NCI-H1092 treated with DMSO at 0.1 percent for 48 hours (cell line): ENCODE measurements at places on chromosomes 2 and 18.

GRCh38 chr2:172929644-172930043 lies 146.0 kb upstream of the MAP3K20 start:
- no peak for DNase-seq

GRCh38 chr2:20452551-20452950 lies 5.7 kb downstream of the RHOB start:
- no peak for DNase-seq

DNA sequence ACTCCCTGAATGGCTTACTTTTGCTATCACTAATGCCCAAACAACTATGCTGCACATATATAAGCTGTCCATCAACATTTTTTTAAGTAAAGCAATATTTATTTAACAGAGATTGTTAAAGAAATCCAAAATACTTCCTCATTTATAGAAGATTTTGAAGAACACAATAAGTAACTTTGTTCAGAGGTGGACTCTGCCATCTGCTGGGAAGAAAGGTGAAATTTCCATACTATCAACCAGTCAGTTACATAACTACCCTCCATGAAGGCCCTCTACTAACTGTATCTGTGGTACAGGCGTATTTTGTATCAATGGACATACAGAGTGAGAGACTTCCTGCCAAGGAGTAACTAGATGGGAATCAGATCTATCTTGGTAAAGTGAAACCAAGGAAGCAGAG lies 106.0 kb downstream of the DTNB start:
- peak; percentile 31 for DNase-seq

- DNase-seq = no peak
Measured at GRCh38 chr18:70672581-70672980, 383.7 kb downstream of the SOCS6 start.

- no peak for DNase-seq
Measured at GRCh38 chr2:232369126-232369951, 9.2 kb upstream of the ALPP start.

GRCh38 chr2:127623388-127624319 lies 22.3 kb upstream of the GPR17 start:
- DNase-seq = no peak

DNA sequence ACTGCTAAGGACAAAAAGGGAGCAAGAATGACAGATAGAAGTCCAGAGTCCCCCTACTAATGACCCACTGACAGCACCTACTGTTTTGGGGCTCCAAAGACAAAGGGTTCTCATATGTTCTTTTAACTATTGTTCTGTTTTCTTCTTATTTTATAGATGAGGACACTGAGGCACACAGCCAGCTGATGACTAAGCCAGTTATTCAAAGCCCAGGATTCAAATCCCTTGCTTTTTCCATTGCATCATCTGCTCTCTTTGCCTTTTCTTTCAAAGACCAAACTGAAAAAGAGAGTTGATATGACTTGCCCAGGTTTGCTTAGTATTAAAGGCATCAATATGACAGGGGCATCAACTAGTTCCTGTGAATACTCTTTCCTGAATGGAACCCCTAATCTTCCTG lies 299.8 kb downstream of the LRATD1 start:
- DNase-seq = no peak

GRCh38 chr18:2970344-2970743 lies 42.6 kb downstream of the LPIN2 start:
- DNase-seq = no peak

DNA sequence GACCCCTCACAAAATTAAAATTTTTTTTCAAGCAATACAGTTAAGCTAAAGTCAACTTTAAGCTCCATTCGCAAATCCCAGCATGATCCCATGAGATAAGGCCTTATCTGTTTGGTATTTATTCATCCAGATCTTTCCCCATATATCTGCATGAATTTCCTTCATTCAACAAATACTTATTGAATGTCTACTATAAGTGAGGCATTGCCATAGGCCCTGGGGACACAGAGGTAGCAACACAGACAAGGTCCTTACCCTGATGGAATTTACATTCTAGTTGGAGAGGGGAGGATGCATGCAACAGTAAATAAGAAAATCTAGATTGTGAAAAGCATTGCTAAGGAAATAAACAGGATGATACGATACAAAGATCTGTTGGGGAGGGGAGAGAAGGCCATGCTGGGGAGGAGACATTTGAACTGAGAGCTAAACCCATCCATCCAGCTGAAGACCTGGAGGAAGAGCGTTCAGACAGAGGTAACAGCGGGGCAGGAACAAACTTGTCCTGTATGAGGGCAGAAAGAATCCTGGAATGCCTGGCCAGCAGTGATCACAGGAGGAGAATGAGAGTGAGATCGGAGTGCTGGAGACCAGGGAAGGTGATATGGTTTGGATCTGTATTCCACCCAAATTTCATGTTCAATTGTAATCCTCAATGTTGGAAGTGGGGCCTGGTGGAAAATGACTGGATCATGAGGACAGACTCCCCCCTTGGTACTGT lies 71.6 kb downstream of the SDC1 start:
- DNase-seq = no peak

DNA sequence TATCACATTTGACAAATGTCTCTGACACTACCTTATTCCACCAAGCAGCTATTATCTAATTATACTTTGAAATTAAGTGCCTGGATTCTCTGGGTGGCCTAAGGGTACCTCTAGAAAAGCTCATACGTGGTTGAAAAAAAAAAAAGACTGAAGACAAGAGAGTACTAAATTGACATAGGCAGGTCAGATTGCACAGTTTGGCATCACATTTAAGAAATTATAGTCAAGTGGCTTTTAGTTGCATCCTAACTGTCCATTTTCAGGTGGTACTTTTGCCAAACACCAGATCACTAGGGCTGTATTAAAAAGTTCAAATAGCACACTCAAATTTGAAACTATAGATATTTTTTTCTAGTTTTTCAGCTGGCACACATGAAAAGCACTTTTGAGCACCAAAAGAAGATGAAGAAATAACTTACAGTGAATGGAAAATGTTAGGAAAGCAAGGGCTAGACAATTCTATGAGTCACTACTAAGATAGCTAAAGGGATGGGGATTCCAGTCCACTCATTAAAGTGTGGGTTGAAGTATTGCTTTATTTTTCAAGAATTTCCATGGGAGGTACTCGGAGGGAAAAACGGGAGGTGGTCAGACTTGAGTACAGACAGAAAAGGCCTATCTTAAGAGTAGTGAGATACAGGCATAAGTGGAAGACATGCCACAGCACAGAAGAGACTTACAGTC lies 106.5 kb upstream of the COL5A2 start:
- peak; percentile 53 for DNase-seq

DNA sequence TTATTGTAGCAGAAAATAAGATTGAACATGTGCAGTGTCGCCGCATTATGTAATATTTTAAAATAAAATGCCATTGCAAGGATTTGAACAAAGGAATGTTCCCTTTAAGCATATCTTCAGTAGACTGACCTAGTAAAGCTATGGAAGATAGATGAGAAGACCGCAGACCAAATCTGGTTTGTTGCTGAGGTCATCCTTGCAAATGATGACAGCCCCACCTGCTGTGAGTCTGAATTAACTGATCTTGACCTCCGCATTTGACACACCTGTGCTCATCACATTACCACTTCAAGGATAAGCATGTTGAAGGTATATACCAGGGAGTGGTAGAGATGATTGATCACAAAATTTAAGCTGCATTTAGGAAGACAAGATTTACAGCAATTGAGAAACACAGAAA lies 96.2 kb downstream of the NYAP2 start:
- DNase-seq = no peak

DNA sequence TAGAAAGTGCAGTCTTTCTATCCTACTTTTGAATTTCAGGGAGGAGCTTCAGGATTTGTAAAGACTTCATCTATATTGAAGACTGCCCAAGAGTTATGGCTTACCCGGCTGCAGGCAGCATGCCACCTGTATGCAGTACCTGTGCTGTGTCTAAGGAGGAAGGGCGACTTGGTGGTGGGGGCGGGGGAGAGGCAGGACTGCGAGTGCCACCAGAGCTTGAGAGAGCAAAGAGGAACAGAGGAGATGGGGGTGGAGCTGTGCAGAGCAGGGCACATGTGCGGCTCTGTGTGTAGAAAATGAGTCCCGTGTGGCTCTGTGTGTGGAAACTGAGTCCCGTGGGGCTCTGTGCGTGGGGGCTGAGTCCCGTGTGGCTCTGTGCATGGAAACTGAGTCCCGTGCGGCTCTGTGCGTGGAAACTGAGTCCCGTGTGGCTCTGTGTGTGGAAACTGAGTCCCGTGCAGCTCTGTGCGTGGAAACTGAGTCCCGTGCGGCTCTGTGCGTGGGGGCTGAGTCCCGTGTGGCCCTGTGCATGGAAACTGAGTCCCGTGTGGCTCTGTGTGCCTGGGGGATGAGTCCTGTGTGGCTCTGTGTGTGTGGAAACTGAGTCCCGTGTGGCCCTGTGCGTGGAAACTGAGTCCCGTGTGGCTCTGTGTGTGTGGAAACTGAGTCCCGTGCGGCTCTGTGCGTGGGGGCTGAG lies 43.2 kb downstream of the LDLRAD4 start:
- no peak for DNase-seq
